AML-193 (cell line): ENCODE measurements at places on chromosomes 11 and 22.

DNA sequence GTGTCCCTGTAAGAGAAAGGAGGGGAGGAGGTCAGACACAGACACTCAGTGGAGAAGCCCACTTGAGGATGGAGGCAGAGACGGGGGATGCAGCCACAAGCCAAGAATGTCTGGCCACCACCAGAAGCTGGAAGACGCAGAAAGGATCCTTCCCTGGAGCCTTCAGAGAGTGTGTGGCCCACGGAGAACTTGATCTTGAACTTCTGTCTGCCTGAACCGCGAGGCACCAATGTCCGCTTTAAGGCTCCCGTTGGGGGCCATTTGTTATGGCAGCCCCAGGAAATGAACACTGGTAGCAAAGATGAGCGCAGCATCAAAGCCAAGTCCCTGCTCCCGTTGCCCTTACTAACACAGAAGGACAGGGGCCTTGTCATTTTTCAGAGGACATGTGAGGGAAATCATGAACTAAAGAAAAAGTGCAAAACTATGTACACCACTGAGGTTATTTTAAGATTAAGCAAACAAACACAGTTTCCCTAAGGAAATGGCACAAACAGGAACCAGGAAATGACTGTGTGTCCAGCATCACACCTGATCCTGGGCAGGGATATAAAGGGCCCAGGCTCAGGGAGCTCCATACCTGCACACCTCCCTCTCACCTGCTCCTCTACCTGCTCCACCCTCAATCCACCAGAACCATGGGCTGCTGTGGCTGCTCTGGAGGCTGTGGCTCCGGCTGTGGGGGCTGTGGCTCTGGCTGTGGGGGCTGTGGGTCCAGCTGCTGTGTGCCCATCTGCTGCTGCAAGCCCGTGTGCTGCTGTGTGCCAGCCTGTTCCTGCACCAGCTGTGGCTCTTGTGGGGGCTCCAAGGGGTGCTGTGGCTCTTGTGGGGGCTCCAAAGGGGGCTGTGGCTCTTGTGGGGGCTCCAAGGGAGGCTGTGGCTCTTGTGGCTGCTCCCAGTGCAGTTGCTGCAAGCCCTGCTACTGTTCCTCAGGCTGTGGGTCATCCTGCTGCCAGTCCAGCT lies at the start of gene KRTAP5-6:
TSS of gene KRTAP5-6 (plus strand) at position 588 of the 963 bp plus-strand sequence. CDS start at position 639, 51 bp downstream.
- DNase-seq, result no peak

GRCh38 chr11:132772703-132773545 lies 759.4 kb downstream of the OPCML start:
- no peak for DNase-seq

GRCh38 chr11:26985943-26986342 lies 8.0 kb upstream of the FIBIN start:
- no peak for DNase-seq

- no peak for DNase-seq
These were observed 20.7 kb downstream of the LINC01488 start for GRCh38 chr11:69501891-69502860.

DNA sequence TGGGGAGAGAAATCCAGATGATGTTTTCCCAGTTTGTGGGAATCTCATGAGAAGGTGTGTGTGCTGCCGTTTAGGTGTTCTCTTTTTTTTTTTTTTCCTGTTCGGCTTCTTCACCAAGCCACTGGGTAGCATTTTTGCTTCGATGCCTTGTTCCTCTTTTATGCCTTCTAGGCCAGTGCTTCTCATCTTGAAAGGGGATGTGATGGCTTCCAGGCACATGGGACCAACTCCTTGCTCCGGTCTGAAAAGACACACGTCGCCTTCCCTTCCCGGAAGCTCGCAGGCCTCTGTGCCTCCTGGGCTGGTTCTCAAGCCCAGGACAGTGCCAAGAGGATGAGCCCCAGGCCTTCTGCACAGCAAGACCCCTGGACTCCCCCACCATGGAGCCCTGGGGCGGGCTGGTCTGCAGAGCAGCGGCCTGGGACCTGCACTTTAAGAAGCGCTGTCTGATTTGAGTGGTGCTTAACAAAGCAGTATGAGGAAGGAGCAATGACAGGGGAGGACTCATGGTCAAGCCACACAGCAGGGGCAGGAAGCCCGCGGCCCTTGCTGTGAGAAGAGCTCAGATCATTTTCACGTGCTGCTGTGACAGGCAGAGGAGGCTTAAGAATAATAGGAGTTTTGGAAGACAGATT lies 158.8 kb downstream of the MPPED1 start:
- DNase-seq, result no peak

- no peak for DNase-seq
These were observed 466.3 kb downstream of the OPCML start for GRCh38 chr11:133065847-133066485.

GRCh38 chr11:67029146-67029545 lies 6.2 kb downstream of the SYT12 start:
- DNase-seq, result no peak

GRCh38 chr11:27619039-27619574 lies 81.1 kb downstream of the BDNF start:
- no peak for DNase-seq

GRCh38 chr22:24982301-24983056 lies 30.0 kb downstream of the KIAA1671 start:
- DNase-seq, result no peak

GRCh38 chr11:64990222-64990923 lies 6.4 kb downstream of the BATF2 start:
- DNase-seq, result peak; percentile 24

DNA sequence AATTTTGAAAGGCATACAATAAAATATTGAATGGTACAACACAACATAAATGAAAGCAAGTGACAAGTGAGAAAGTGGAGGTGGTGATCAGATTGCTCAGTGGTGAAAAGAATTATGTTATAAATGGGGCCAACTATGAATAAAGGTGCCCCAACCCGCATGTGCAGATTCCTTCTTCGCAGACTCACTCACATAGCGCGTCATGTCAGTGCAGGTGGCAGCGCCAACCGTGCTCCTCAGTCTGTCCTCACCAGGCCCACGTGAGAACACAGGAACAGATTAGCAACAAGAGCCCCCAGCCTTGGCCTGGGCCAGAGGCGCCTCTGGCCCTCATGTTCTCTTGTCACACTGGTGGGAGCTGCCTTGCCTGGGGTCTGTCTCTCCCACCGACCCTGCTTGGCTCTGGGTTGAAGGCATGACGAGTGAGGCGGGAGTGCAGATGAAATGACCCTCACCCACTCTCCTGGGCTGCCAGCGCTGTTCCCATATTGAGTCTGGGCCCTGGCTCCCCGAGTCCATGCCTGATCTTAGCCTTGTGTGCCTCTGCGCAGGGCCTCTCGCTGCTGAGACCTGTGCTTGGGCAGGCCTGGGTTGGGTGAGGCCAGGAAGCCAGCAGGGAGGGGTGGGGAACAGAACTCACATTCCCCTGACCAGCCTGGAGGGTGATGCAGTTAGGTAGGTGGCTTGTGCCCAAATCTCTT lies 6.4 kb downstream of the ATG16L2 start:
- DNase-seq, result no peak

DNA sequence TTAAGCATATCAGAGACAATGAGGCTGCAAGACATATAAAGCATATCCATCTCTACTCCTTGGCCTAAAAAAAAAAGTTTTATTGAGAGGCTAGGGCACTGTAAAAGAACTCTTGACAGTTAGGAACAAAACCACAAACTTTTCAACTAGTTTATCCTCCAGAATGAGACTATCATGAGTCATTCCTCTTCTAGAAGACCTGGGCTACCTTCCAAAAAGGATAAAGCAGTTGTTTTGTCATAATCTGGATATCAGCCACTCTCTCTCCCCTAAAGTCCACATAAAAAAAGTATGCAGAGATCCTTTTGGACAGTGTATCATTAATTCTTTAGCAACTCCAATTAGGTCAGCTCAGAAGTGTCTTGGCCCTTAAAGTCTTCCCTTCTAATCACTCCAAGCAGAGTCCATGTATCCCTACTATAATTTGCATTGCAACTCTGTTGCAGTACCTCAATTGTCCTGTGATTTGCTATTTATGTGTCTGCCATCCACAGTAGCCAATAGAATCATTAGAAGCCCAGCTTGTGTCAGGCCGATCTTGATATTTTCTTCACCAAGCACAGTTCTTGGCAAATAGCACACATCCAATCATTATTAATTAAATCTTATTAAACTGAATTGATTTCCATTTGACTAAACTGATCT lies 10.4 kb downstream of the OR51T1 start:
- no peak for DNase-seq

- DNase-seq, result no peak
These were observed 12.4 kb downstream of the C11orf21 start for GRCh38 chr11:2289350-2289749.

- DNase-seq, result no peak
These were observed 111.4 kb upstream of the PITPNB start for GRCh38 chr22:28030473-28030872.

DNA sequence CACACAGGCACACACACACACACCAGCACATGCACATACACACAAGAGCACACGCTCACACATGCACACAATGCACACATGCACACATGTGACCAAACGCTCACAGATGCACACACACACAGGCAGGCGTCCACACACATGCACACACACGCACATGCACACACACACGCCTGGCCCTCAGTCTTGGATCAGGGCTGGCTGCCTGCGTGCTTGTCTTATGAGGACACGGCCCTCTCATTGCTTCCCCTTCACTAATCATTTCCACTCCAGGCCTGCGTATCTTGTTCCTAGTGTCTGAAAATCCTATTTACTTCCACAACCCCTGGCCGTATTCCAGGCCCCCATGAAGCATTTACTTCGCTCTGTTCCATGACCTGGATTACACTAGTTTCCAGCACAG lies 740.5 kb downstream of the BRD1 start:
- DNase-seq, result no peak
